CD4-positive, alpha-beta T cell treated with Interleukin-2 at 100 ng/mL for 4 hours (primary cell): ENCODE measurements at places on chromosomes 5 and 9.

GRCh38 chr9:5813824-5814223, 19.1 kb downstream of the ERMP1 start:
- DNase-seq = no peak

DNA sequence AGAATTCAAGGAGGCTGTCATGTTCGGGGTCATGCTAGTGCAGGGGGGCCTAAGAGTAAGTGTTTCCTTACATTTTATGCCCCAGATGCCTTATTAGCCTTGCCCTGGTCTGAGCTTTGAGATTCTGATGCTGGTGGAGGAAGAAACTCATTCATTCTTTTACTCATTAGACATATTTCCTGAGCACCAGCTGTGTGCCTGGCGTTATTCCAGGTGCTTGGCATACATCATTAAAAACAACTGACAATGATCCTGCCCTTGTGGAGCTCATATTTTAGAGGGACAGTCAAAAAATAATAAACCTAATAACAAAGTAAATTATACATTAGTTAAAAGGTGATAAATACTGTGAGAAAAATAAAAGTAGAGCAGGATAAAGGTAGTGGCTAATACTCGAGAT, 138.9 kb upstream of the SGCD start:
- no peak for DNase-seq

DNA sequence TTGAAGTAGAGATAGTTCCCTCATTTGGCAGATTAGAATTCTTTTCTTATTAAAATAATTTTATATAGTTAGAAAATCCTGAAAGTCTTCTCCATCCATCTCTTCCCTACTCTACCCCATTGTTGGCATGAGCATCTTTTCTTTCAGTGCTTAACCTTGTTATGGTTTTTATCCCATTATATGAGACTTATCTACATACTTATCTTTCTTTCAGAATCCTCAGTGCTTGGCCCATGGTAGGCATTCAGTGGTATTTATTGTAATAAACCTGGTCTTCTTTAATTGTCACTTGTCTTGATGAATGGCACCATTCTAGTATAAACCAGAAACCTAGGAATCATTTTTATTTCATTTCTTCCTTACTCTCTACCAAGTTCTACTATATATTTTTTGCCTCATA, 169.8 kb upstream of the TLX3 start:
- DNase-seq = no peak

DNA sequence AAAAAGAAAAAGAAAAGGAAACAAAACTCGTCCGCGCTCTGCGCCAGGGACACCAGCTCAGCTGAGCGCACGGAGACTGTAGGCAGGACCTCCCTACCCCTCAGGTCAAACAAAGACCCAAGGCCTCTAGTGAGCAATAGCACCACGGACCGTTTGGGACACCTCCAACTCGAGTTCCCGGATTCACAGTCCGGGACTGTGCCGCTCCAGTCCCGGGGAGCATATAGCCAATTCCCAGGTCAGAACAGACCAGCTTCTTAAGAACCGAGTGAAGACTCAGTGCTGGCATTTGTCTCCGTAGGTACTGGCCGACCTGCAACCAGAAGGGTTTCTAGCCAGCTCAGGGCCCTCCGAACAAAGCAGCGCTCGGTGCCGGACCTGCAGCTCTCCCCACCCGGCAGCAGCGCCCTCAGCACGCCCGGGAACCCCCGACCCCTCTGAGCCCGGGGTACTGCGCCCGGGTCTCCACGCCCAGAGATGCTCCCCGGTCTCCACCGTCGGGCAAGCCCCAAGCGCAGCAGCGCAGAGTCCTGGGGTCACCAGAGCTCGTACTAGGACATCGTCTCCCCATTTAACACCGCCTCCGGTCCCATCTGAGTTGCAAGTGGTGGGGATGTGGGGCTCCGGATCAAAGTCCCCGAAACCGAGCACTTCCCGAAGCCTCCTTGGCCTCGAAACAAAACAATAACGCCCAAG, 591 bp downstream of the ABCA1 start:
- no peak for DNase-seq

DNA sequence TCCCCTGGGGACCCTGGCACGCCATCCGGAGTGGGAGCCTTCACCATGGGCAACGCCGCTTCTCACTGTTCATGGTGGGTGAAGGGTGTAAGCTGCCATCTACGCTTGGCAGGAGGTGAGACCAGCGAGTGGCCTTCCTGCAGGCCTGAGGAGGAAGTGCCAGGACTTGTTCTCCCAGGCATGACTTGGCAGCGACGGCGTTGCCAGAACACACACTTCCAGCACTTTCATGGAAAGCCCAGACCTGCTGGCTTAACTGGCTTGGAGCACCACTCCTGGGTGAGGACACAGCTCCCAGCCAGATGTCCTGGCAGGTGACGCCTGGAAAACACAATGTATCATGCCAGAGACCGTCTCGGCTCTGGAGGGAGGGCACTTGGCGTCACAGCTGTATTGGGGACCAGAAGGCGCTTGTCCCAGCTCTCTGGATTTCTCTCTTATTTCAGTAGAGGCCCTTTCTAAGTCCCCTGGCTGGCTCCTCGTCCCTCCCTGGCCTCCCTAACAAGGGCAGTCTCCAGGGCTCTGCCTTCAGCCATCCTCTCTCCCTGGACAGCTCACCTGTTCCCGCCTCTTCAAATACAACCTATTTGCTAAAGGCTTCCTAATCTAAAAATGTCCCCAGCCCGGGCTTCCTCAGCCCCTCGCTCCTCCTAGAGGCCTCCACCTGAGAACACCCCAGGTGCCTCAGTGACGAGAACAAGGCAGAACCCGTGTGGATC, 188.3 kb downstream of the OLFM1 start:
- DNase-seq = no peak

DNA sequence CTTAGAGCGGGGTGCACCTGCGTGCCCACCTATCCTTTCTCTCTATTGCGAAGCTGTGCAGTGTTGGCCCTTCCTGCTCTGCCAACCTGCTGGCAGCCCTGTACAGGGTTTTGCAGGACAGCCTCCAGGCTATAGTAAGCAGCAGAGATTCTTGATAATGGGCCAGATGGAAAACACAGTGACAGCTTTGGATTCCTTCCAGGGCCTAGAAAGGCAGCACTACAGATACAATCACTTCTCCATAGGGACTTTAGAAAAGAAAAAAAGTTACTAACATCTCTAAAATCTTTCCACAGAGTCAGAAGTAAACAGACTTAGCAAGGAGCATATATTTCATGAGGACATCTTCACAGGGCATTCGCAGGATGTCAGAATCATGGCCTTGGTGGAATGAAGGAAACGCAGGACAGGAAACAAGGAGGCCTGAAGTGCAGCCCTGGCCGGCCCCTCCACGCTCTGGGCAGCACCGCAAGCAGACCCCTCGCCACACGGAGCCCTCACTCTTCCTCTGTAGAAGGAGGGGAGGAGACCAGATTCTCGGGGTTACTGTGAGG, 172.1 kb upstream of the GAS1 start:
- no peak for DNase-seq

DNA sequence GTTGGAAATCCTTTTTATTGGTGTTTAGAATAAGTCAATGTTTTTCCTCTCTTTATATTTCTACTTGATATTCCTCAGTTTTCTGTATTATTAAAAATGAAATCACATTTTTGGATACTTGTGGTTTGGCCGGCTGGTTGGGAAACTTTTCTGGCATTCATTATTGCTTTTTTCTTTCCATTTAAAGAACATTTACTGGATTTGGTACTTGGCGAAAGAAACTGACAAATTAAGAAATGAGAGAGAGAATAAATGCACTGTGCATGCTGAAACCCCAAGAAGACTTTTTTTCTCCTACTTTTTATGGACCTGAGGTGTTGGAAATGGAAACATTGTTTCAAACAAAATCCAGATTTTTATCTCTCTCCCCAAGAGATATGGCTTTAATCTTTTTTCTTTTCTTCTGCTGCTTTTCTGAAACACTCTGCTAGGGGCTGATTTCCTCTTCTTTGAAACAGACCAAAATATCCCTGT, 128.4 kb downstream of the SNX18 start:
- DNase-seq = no peak

GRCh38 chr5:170760113-170760512, 23.4 kb upstream of the GABRP start:
- no peak for DNase-seq

- no peak for DNase-seq
These were observed 114.4 kb downstream of the PBX3 start for GRCh38 chr9:125861405-125862058.

DNA sequence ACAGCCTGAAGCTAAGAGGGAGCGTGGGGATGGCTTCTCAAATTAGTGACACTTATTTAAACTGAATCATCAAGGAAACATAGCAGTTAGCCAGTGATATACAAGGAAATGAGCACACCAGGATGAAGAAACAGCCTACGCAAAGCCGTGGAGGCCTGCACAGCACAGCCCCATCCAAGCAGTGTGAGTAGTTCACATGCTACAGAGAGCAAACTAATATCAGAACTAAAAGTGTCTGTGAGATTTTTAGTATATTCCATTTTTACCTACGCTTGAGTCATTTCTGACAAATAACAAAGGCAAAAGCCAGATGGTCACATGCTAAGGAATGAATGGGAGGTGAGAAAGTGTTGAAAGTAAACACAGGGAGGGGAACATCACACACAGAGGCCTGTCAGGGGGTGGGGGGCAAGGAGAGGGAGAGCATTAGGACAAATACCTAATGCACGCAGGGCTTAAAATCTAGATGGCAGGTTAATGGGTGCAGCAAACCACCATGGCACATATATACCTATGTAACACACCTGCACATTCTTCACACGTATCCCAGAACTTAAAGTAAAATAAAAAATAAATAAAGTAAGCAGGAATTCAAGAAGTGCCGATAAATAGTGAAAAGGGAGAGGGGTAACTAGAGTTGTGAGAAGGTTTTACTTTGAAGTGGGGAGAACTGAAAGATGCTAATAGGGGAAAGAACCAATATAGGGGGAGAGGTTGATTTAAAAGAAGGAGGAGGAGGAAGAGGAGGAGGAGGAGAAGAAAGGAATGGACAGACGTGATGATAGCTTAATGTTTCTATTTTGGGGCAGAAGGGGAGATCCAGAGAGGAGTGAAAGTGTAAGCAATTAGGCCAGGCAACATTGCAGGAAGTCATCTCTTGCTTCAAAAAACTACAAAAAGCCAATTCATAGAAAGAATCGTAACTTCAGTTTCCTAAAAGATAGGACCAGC, 100.9 kb upstream of the PTGER4 start:
- peak; percentile 20 for DNase-seq

- no peak for DNase-seq
These were observed 448.1 kb downstream of the NFIB start for GRCh38 chr9:13865869-13866268.

DNA sequence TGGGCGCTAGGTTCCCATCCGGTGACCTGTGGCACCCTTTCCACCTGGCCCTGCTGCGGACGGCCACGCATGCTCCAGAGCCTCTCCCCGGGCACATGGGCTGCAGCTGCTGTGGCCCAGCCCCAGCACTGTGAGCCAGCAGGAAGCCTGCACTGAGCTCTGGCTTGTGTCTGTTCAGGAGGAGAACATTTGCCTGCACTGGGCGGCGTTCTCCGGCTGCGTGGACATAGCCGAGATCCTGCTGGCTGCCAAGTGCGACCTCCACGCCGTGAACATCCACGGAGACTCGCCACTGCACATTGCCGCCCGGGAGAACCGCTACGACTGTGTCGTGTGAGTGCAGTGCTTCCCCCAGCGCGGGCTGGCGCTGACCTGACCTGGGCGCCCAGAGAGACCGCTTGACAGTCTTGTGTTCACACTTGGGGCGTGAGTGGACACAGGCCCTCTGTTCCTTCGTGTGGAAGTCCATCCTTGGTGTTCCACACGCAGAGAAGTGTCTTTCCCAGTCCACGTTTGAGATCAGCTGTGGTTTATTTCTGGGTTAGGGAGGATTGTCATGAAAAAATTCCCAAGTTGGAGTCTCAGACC, 66.2 kb upstream of the CACNA1B start:
- DNase-seq = no peak

GRCh38 chr5:168747987-168748777, 169.0 kb upstream of the PANK3 start:
- DNase-seq = peak; percentile 34

- DNase-seq = no peak
These were observed 37.4 kb downstream of the LHFPL2 start for GRCh38 chr5:78611126-78611605.

DNA sequence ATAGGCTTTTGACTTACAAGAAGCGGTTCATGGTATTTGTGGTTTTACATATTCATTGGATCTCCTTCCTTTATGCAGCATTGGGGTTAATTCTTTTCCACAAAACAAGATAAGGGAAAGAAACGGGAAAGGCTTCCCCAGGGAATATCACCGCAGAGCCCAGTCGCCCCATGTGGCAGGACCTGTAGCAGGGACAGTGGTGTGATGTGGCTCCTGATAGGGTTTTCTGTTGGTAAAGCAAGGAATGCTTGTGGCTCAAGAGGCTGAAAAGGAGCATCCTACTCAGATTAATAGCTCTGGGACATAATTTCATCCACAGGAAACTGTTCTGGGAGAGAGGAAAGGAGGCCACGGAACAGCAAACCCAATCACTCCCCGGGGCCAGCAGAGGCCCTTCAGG, 699.9 kb downstream of the MTRR start:
- DNase-seq = no peak

- no peak for DNase-seq
These were observed 1090.5 kb upstream of the SEMA6A start for GRCh38 chr5:117665121-117665520.

- no peak for DNase-seq
These were observed 66.7 kb upstream of the PCA3 start for GRCh38 chr9:76697554-76697953.

DNA sequence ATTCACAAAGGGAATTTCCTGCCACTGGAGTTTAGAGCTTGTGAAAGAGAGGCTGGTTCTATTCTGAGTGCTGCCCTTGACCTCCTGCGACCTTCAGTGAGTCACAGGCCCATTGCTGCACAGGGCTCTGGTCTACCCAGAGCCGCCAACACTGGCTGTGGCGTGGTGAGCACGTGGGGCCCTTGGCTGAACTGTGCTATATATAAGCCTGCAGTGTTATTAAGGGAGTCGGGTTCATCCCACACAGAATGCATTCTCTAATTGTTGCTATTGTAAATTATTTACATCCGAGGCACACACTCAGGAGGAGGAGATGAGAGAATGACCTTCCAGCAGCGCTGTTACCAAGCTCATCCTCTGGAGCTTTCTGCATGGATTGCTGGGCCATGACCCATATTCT, 47.1 kb downstream of the BRINP1 start:
- no peak for DNase-seq

DNA sequence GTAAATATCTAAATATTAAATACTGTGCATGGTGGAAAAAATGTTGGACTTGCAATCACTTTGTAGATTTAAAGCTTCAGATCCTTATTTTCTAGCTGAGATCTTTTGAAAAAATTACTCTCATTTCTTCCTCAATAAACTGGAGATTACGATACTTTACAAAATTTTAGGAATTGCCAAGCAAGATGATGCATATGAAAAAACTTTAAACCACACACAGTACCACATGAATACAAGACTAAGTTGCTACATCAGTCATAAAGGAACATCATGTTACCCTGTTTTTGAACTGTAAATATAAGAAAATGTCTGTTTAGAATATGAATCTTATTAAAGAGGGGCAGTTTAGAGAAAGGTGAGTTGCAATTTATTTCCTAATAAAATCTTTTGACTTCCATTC, 703.6 kb upstream of the NUDT12 start:
- DNase-seq = no peak

- DNase-seq = peak; percentile 75
These were observed 13.8 kb downstream of the EXOSC2 start for GRCh38 chr9:130707225-130707976.

- DNase-seq = no peak
These were observed 153.2 kb upstream of the MAST4 start for GRCh38 chr5:66442951-66443445.
